ENCODE measurements at places on chromosomes 1 and 21.

DNA sequence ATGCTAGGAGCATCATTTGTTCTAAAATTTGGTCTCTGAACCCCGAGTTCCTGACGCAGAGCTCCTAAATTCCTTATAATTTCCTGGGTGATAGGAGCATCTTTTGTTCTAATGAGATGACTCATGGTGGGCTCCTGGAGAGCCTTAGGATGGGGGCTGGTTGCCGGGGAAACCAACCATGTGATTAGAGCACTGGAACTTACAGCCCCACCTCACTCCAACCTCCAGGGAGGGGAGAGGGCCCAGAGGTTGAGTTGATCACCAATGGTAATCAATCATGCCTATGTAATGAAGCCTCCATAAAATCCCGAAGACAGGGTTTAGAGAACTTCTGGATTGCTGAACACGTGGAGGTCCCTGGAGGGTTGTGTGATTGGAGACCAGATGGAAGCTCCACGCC lies 7.7 kb downstream of the SHISAL2A start:
- no peak overlapping the region for H3K27ac ChIP-seq
- no peaks in the 10 kb centered on the region for H3K27me3 ChIP-seq
- no peaks in the 10 kb centered on the region for H3K36me3 ChIP-seq
- H3K4me1 ChIP-seq, result no peaks in the 10 kb centered on the region
- no peak overlapping the region for H3K4me3 ChIP-seq
- no peak for DNase-seq

DNA sequence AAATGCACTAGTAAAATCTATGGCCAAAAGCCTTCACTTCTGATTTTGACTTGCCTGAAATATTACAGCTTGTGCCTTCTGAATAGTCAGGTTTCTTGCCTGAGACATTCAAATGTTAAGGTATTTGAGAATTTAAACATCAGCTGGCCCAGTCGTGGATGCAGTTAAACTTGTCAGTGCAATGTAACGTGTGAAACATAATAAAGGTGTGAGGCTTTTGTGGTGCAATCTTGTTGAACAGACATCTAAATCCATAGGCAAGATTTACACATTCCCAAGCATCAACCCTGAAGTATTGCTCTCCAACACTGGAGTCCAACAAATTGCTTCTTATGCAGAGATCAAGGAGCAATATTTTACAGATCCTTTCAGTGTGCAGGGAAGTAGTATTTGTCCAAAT lies 4.4 kb downstream of the CCN1 start:
- H3K27ac ChIP-seq, result peak overlapping the region; percentile 45
- no peak for DNase-seq
- no peak overlapping the region for H3K4me3 ChIP-seq
- H3K4me1 ChIP-seq, result no peaks in the 10 kb centered on the region
- peaks cover 30% of the 10 kb centered on the region for H3K36me3 ChIP-seq

DNA sequence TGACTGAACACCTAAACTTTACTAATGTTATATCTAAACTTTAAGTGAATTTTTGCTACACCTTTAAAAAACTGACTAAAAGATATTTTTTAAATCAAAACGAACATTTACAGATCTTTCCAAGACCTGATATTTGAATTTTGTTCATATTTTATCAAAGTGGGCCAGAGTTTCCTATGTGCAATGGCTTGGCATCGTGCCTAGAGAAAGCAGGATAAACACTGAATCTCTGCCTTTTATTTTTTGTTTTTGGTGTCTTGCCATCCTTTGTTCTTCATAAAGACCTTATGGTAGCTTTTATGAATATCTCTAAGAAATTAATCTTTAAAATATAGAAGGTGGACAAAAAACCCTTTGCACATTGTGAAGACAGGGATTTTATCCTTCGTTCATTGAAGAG lies 25.8 kb upstream of the VPS26C start:
- no peak overlapping the region for H3K4me3 ChIP-seq
- no peak for DNase-seq
- H3K27me3 ChIP-seq, result no peaks in the 10 kb centered on the region
- H3K4me1 ChIP-seq, result no peaks in the 10 kb centered on the region

DNA sequence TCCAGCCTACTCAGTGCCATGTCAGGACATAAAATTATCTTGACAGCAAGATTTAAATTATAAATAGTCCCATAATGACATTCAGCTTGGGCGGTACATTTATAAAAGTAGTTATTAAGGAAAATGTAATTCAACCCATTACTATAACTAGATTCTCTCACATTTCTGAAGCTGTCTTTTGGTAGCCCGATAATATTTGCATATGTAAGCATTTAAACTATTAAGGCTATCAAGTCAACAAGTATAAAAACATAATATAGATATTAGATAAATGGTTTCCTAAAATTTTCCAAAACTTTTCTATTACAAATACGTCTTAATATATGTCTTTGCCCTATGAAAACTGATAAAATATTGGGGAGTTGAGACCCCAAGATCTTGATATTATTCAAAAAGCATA lies 21.6 kb upstream of the GPR52 start:
- no peaks in the 10 kb centered on the region for H3K4me1 ChIP-seq
- H3K4me3 ChIP-seq, result no peak overlapping the region
- no peak overlapping the region for H3K27ac ChIP-seq
- no peak for DNase-seq
- H3K27me3 ChIP-seq, result no peaks in the 10 kb centered on the region

DNA sequence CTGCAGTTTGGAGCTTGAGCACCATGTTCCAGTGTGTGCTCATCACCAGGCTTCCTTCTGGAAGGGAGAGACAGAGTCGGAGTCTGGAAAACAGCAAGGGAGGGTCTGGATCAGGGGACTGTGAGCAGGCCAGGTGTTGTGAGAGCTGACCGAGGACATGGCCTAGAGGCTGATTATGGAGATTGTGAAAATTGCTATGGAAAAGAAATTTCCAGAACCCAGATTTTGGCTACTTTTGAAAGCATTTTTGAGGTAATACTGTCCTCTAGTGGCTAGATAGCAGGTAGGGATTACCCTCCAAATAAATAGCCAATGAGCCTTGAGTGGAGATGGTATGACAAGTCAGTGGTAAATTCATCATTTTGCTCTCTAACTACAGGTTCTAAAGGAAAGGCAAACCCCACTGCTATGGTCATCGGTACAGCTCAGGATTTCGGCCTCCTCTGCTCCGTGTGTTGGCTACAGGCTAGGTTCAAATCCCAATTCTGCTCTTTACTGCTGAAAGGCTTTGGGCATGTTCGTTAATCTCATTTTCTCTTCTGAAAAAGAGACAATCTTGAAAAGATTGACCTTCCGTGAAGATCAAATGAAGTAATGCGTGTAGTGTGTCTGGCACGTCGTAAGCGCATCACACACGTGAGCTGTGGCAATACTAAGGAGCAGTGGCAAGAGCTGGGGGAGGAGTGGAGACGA lies 1.0 kb upstream of the HAO2 start:
- no peak for DNase-seq
- no peak overlapping the region for H3K27ac ChIP-seq
- H3K36me3 ChIP-seq, result no peaks in the 10 kb centered on the region

GRCh38 chr1:48683839-48684238 lies 92.9 kb downstream of the BEND5 start:
- H3K4me3 ChIP-seq, result no peak overlapping the region
- peaks cover 9% of the 10 kb centered on the region for H3K4me1 ChIP-seq
- H3K27me3 ChIP-seq, result no peaks in the 10 kb centered on the region

Measured in ascending aorta (tissue), 2 donors.